ENCODE measurements at places on chromosomes 5 and 9. TPM values are rescaled to one million over a fixed set of nuclear protein-coding genes. Genes with fewer than 3 reads are reported as not detected.

The CLTA gene
- 296 TPM for polyA plus RNA-seq

The NUTM2G gene
- not detected for polyA plus RNA-seq

The EQTN gene
- polyA plus RNA-seq, result not detected

The PMPCA gene
- polyA plus RNA-seq, result 89.2 TPM

The GABRA1 gene
- polyA plus RNA-seq, result not detected

The ZBTB26 gene
- polyA plus RNA-seq, result 4.0 TPM

The NFIL3 gene
- polyA plus RNA-seq, result 10.5 TPM

The STKLD1 gene
- 1.2 TPM for polyA plus RNA-seq
